ENCODE measurements at places on chromosomes 6 and 20. TPM values are rescaled to one million over a fixed set of nuclear protein-coding genes. Genes with fewer than 3 reads are reported as not detected.

ELOVL2 gene
- total RNA-seq = 0.59 TPM

DNA sequence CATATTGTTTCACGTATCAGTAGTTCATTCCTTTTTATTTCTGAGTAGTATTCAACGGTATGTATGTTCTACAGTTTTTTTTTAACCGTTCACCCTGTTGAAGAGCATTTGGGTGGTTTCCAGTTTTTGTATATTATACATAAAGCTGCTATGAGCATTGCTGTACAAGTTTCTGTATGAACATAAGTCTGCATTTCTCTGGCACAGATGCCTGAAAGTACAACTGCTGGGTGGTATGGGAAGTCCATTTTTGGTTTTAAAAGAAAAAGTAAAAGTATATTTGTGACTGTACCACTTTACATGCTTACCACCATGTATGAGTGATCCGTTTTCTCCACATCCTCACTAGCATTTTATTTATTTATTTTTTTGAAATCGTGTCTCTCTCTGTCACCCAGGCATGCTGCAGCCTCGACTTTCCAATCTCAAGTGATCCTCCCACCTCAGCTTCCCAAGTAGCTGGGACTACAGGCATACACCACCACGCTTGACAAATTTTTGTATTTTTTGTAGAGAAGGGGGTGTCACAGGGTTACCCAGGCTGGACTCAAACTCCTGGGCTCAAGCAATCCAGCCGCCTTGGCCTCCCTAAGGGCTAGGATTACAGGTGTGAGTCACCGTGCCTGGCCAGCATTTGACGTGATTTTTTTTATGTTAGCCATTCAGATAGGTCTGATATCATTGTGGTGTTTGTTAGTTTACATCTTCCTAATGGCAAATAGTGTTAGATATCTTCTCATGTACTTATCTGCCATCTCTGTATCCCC lies 11.0 kb upstream of the SIM1 start:
- DNase-seq = peak; percentile 47

DNA sequence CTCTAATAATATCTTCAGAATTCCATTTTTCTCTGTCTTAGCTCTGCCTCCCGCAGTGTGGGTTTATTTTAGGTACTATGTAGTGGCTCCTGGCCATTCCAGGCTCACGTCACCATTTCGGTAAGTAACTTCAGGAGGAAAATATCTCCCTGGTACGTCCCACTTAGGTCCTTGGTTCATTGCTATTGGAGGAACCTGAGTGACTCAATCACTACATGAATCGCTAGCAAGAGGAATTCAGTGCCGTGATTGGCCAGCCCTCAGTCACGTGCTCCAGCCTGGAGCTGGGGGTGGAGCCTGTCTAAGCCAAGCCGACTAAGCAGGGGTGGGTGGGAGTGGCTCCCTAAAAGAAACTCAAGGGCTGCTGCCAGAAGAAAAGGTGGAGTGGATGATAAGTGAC lies 67.3 kb upstream of the E2F3 start:
- DNase-seq = peak; percentile 4

BMP2 gene
- 0.84 TPM for total RNA-seq

DNA sequence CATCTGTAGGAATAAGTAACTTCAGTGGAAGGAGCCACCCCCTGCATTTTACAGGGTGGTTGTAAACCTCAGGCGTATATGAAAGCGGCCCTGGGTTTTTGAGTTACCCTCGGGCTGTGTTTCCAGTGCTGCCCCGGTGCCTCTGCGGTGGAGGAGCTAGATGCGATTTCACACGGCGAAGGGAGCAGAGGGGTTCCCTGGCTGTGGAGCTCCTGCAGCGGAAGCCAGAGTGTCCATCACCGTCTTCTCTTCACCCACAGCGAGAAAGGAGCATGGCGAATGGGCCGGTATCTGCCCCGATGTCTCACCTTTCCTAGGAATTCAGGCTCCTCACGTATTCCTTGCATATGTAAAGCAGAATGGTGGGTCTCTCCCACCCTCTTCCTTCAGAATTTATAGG lies 253.6 kb downstream of the THBS2 start:
- peak; percentile 72 for DNase-seq

CST9 gene
- total RNA-seq = not detected

- peak; percentile 27 for DNase-seq
Observed at GRCh38 chr6:157860505-157860991, 37.5 kb downstream of the SNX9 start.

- DNase-seq = peak; percentile 35
Observed at GRCh38 chr6:150078788-150079187, 9.9 kb upstream of the ULBP3 start.

GPR31 gene
- total RNA-seq = not detected

DNA sequence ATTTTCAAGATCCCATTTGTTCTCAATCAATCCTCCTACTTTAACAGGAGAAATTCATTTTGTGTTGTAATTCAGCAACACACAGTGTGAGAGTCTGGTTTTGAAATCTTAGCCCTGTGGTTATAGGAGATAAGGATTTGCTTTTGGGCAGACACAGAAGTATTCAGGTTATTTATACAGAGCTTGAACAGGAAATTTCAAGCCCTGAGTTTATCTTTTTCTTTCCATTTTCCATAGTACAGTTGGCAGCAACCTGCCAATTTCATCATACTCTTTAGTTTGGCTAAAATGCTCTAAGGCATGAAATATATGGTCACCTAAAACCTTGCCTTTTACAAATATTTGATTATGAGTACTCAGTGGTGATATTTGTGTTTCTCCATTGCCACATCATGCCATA lies 41.4 kb downstream of the PKIB start:
- DNase-seq = no peak

- DNase-seq = no peak
Observed at GRCh38 chr20:20456741-20457140, 88.8 kb downstream of the INSM1 start.

TAGAP gene
- not detected for total RNA-seq

- DNase-seq = no peak
Observed at GRCh38 chr6:142855893-142856623, 88.9 kb downstream of the HIVEP2 start.

GRCh38 chr6:5457983-5458683 lies 196.8 kb downstream of the FARS2 start:
- no peak for DNase-seq

Measured in RPMI7951 (cell line).